Brain pericyte (primary cell): ENCODE measurements at places on chromosomes 12 and 14.

- DNase-seq = no peak
Measured at GRCh38 chr14:101476916-101477553, 84.3 kb upstream of the DIO3 start.

- DNase-seq = no peak
Measured at GRCh38 chr12:6039894-6040601, 84.4 kb downstream of the VWF start.

GRCh38 chr12:19215115-19215514, 85.6 kb downstream of the PLEKHA5 start:
- no peak for DNase-seq

DNA sequence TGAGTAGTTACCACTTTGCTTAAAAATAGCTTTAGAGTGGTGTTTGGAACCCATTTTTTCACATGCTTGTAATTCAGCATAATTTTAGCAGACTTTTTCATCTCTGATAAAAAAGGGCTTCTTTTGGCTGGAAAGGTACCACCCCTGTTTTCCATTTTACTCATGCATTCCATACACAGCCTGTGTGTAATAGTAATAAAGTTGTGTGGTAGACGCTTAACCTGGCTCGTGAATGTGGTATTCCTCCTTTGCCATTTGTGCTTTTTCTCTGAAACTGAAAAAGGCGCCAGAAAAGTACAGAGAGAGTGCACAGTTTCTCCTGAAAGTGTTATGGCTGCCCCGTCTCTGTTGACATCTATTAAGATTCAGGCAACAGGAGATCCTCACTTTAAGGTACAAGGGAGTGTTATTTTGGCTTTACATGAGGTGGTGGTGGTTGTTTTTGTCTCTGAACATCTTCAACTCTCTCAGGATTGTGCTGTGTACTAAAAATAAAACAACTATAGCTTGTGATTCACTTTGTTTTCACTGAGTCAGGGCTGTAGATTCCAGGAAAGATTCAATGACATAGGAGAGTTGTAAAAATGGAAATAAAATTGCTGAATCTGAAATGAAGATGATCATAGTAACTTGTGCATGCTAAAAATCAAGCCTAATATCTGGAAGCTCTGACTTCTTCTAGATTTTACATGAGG, 45.6 kb upstream of the MIS18BP1 start:
- no peak for DNase-seq

GRCh38 chr12:101207086-101207780, 2.8 kb downstream of the SLC5A8 start:
- no peak for DNase-seq

- DNase-seq = no peak
Measured at GRCh38 chr12:51023625-51024382, 2.4 kb downstream of the SLC11A2 start.

DNA sequence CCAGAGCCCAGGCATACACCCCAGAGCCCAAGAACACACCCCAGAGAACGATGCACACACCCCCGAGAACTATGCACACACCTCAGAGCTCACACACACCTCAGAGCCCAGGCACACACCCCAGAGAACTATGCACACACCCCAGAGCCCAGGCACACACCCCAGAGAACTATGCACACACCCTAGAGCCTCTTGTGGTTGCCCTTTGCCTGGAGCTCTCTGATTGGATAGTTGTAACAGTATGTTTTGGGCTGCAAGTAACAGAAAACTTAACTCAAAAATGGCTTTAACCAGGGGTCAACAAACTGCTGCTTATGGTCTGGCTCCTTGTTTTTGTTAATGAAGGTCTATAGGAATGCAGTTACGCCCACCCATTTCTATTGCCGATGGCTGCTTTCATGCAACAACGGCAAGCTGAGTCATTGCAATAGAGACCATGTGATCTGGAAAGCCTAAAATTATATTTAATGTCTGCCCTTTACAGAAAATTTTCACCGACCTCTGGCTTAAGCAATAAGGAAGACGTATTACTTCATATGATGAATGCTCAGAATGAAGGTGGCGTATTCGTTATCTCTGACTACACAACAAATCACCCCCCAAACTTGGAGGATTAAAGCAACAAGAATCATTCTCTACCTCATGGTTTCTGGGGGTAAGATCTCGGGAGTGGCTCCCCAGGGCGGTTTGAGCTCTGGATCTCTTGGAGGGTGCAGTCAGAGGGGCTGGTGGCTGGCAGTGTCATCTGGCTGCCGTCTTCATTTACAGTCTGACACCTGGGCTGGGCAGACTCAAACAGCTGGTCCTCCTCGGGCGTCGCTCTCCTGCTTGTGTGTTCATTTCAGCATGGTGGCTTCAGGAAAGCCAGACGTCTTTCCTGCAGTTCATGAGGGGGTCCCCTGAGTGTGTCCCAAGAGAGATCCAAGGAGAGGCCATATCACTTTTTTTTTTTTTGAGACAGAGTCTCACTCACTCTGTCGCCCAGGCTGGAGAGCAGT, 66.3 kb upstream of the NCOR2 start:
- no peak for DNase-seq

- DNase-seq = no peak
Measured at GRCh38 chr12:49428793-49429192, 61.5 kb downstream of the SPATS2 start.

- no peak for DNase-seq
Measured at GRCh38 chr14:104245723-104246122, 107.3 kb downstream of the KIF26A start.

GRCh38 chr12:18897823-18898222, 159.9 kb downstream of the CAPZA3 start:
- no peak for DNase-seq

- no peak for DNase-seq
Measured at GRCh38 chr12:132129007-132129406, 15.1 kb downstream of the DDX51 start.

DNA sequence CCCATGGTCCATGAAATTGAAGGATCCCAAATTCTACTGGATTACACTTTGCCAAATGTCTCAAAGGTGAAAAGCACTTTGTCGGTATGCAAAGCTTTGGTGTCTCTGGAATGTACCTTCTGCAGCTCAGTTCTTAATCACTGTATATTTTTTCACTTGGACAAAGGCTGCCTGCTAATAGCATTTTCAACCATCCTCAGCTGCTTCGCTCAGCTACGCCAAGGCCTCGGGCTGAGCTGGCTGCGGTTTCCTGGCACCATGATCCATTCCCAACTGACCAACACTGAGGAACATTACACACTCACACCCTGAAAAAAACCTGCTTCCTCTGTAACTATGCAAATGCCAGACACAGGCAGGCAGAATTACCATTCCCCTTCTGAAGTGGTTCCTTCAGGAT, 335.2 kb downstream of the DPF3 start:
- DNase-seq = no peak

DNA sequence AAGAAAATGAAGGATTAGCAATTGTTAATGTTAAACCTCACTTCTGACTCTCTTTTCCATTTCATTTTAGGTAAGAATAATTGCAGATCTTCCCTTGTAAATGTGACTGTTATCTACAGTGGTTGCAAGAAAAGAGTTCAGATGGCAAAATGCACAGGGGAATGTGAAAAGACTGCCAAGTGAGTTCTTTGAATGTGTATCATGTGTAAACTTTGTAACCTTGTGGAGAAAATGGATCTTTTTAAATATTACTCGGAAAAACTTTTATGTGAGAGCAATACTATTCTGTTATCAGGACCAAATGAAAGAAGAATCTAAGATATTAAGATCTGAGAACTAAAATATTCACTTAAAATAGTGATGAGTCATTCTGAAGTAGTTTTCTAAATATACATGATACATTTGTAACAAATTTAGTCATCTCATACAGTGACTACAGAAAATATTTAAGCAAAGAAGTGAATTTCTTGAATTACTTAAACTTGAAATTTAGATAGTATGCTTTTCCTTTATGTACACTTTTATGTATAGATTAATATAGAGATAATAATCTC, 122.5 kb upstream of the CNTN1 start:
- DNase-seq = no peak

DNA sequence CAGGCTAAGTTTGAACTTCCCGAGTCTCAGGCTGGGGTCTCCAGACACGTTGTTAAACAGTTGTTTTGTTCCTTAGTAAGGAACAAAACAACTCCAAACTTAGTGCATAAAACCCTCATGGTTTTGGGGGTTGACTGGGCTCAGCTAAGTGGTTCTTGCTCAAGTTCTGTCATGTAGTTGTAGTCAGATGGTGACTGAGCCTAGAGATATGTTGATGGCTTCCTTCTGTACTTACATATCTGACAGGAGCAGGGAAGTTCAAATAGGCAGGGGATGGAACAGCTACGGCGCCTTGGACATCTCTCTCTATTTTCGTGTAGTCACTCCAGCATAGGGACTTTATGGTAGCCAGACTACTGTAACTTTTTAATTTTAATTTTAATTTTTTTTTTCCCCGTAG, 45.7 kb downstream of the SPATS2 start:
- no peak for DNase-seq

GRCh38 chr14:20631023-20631879, 10.2 kb downstream of the OR6S1 start:
- no peak for DNase-seq

DNA sequence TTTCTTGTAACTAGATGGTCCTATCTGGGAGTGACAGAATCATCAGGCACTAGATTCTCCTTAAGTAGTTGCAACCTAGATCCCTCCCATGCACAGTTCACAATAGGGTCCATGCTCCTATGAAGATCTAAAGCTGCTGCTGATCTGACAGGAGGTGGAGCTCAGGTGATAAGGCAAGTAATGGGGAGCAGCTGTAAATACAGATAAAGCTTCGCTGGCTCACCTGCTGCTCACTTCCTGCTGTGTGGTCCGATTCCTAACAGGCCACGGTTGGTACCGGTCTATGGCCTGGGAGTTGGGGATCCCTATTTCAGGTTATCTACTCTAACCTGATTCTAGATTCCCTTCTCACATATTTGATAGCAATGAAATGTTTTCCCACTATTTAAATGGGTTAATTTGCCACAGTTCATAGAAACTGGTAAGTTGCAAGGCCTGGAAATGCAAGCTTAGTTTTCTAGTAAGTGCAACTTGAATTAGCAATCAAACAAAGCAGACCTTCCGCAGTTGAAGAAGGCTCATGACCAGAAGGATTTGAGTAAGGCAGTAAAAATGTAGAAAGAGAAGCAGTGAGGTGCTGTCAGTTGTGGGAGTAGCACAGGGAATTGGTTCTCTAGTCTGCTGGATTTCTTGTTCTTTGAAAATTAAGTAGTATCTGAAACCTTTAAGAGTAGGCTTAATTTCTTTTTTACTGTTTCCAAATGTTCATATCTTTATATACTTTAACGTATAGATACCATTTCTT, 332.3 kb downstream of the EGLN3 start:
- no peak for DNase-seq

DNA sequence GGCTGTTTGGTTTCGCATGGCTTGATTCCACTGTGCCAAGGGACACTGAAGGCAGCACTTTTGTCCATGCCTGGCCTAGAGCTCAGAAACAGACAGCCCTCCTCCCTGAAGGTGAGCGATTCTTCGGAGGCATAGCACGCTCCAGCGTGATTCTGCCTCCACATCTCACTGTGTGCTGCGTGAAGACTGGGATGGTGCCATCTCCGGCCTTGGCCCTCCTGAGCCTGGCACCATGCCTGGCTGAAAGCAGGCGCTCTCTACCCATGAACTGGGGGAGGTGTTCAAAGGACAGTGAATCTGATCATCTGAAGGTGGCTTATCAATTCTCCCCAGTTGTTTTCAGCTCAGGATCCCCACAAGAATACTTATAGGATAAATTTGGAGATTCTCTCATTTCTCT, 187.4 kb downstream of the TTC7B start:
- no peak for DNase-seq

DNA sequence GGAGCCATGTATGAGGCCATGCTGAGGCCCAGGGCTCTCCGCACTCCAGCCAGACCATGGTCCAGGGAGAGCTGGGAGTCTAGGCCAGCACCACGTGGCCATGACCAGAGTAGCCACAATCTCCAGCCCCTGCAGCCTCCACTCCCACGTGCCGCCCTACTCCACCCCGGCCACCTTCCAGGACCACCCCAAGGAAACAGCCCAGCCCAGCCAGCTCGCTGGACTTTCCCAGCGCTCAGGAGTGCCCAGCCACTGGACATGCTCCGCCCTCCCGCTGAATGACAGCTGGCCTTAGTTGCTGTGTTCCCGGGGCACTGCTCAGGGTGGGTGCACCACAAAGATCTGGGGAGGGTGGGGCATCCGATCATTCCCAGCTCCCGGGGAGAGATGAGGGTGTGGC, 2.1 kb upstream of the C14orf180 start:
- DNase-seq = no peak

- DNase-seq = no peak
Measured at GRCh38 chr12:749751-750270, 2.6 kb upstream of the WNK1 start.

GRCh38 chr12:54018468-54018984, 9.7 kb upstream of the HOXC6 start:
- DNase-seq = no peak

DNA sequence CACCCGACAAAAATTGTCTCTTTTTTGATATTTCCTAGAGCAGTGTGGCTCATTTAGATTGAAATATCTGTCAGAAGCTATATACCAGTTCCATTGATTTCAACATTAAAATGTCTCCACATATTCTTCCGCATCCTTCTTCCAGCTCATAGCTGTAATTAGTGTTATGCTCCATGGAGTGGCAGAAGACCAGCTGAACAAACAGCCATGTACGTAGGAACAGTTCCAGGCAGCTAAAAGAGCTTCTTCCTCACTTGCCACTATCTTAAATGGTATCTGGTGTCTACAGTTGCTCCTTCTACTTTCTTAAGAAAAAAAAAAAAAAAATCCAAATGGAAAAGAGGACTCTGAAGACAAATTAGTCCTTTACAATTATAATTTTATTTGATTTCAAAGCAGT, 848.0 kb downstream of the DIO2 start:
- no peak for DNase-seq

DNA sequence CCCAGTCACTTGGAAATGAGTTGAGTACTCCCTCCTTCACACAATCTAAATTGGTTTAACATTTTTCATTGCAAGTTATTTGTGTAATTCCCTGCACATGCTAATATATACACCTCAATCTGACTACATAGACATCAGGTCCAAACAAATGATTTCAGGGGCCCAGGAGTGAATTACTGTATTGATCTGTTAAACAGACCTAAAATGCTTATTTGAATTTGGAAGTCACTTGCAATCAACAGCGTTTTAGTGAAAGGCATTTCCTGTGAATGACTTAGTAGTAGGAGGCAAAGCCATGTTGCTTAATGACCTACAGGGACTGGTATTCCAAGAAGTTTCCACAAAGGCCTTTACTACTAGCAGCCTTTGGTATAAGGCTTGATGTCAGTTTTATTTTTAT, 22.6 kb upstream of the SLC15A5 start:
- DNase-seq = no peak

DNA sequence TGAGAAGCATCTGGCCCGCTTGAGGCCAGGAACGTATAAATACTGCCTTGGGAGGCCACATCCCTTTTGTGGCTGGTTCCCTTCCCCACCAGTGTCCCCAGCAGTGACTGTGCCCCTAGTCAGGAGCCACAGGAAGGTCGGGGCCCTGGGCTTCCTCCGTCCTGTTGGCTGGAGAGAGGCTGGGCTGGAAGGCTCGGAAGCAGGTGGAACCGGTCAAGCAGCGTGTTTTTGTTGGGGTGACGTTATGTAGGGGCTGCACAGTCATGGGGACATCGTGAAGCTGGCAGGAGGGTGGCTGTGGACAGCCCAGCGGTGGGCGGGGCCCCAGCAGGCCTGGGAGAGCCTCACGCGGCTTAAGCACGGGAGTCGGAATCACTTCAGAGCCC, 10.1 kb downstream of the XRCC3 start:
- DNase-seq = no peak

GRCh38 chr14:95472819-95473251, 43.6 kb downstream of the SYNE3 start:
- DNase-seq = no peak
